ENCODE measurements at places on chromosomes 3 and 15.

DNA sequence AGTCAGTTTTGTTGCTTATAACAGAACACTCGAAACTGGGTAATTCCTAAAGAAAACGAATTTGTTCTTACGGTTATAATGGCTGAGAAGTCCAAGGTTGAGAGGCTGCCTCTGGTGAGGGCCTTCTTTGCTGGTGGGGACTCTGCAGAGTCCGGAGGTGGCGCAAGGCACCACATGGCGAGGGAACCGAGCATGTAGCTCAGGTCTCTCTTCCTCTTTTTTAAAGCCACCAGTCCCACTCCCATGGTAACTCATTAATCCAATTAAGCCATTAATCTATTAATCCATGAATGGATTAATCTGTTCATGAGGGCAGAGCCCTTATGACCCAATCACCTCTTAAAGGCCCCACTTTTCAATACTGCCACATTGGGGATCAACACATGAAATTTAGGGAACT, 50.0 kb downstream of the ROPN1B start:
- no peak for DNase-seq

DNA sequence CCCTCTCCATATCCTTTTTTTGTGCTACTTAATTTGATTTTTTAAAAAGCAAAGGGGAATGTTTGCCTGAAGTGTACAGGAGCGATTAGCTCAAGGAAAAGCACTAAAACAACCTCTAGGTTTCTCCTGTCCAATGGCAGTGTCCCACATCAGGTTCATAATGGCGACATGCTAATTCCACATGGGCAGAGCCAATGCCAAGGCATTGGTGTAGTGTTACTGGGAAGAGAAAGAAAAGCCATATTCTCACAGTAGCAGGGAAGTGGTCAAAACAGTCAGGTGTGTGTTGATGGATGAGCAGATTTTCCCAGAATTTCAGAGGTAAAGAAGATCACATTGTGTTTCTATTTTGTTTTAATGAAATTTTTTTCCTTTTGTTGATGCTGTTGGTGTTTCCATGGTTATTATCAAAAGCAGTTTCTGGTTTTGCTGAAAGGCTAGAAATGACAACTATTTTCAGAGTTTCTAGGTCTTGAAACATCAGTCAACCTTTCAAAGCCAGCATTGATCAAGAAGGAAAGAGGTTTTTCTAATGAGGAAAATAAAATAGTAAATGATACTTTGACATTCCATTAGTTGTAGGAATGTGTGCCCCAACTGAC, 65.2 kb downstream of the FNDC3B start:
- no peak for DNase-seq

GRCh38 chr3:184590795-184591194, 29.2 kb downstream of the EPHB3 start:
- DNase-seq, result no peak

DNA sequence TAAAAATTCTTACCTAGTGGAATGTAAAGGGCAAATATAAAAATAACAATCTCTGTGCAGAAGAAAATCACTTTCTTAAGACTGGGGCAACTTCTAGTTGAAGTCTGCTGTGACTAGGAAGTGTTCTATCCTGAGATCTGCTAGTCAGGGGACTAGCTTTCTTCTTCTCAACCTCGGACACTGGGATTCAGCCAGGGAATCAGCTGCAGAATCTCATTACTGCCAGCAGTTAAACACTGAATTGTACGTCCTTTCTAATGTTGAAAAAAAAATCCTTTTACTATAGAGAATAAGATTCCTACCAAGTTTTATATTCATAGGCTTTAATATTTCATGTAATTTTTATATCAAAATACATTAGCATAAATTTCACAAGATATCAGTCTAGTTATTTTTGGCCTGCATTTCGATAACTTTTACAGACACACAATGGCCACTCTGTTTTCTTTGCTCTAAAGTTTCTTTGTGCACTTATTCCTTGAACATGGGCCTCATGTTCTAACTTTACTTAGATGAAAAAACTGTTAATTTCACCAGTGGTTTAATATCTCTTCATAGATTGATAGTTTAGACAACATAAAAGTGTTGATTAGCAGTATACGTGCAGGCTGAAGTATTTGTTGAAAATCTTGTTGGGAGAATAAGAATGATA, 2.6 kb upstream of the NEO1 start:
- no peak for DNase-seq

- DNase-seq, result no peak
These were observed 767.7 kb upstream of the ALCAM start for GRCh38 chr3:104598848-104599511.

DNA sequence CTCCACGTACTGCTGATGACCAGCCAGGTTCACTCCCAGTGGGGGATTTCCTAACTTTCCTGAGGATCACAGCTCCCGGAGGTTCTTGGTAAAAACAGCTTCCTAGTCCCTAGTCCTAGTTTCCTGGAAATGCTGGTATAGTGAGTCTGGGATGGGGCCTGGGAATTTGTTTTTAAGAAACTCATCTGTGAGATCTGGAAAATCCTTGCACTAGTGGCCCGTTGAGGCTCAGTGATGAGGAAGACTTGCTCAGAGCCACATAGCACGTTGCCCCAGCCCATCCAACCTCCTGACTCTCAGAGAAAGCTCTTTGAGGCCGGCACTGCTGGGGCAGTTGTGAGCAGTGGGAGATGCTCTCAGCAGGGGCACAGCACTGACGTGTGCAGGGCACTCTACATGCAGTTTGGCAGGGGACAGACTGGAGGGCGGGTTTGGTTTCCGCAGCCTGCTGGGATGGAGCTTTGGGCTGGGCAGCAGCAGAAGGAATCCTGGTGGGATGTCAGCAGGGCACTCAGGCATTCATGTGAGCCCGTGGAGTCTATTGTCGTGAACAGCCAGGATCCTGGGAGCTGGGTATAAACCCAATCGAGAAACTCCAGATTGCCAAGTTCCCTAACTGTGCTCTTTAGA, 31.6 kb downstream of the SAXO2 start:
- no peak for DNase-seq

All from stimulated activated CD4-positive, alpha-beta T cell treated with anti-CD3 and anti-CD28 coated beads, TNF-alpha, amount 100 ng/mL, for 4 hours (primary cell).